Endothelial cell of umbilical vein (primary cell): ENCODE measurements at places on chromosomes 1 and 21.

- DNase-seq: no peak
These were observed 2.0 kb downstream of the HNRNPU start for GRCh38 chr1:244862354-244862698.

- DNase-seq: no peak
These were observed 17.6 kb downstream of the ACKR1 start for GRCh38 chr1:159222075-159222865.

DNA sequence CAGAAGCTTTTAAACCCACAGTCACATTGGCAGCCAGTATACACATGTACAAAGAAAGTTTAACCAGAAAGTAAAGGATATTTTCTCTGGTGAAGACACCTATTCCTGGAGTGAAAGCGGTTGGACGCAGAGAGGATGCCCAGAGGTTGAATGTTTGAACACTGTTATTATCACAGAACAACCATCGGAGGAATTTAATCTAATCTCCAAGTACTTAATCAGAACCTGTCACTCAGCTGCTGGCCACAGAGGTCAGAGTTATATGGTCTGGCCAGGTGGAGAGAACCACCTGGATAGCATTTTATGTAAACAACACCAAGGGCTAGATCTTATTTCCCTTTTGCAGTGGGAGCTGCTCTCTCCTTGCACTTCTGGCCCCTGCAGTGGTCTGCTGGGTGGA is 29.4 kb downstream of the SPATA46 start:
- DNase-seq: no peak

DNA sequence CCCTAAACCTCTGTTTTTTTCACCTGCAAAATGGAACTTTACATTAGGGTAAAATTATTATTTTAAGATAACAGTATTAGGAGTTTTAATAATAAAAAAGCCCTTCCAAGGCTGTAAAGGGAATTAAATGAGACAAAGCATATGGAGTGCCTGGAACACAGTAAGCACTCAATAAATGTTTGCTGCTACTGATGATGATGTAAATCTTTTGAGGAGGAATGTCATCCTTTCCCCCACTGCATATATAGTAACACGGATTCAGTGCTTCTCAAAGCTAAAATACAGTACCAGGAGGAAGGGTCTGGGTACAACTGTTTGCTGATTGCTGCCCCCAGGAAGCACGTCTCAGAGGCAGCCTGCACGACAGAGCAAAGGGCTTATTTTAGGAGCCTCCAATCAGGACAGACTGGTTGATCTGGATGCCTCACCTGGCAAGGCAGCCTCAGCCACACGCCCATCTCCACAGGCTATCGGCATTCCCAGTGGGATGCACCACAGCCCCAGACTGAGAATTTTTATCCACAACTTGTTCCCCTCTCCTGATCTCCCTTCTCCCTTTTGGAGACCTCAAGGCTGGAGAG is 64.4 kb downstream of the GADD45A start:
- no peak for DNase-seq

GRCh38 chr1:89734442-89734841 is 86.4 kb upstream of the LRRC8D start:
- no peak for DNase-seq

- DNase-seq: no peak
These were observed 251.8 kb upstream of the VAMP3 start for GRCh38 chr1:7519181-7519860.
